ENCODE measurements at places on chromosomes 2 and 18.

- DNase-seq, result no peak
Observed at GRCh38 chr2:239068411-239068810, 220.5 kb downstream of the TWIST2 start.

GRCh38 chr18:58511897-58512581 is 116.9 kb downstream of the ALPK2 start:
- no peak for DNase-seq

- no peak for DNase-seq
Observed at GRCh38 chr2:222362336-222362735, 62.0 kb upstream of the SGPP2 start.

DNA sequence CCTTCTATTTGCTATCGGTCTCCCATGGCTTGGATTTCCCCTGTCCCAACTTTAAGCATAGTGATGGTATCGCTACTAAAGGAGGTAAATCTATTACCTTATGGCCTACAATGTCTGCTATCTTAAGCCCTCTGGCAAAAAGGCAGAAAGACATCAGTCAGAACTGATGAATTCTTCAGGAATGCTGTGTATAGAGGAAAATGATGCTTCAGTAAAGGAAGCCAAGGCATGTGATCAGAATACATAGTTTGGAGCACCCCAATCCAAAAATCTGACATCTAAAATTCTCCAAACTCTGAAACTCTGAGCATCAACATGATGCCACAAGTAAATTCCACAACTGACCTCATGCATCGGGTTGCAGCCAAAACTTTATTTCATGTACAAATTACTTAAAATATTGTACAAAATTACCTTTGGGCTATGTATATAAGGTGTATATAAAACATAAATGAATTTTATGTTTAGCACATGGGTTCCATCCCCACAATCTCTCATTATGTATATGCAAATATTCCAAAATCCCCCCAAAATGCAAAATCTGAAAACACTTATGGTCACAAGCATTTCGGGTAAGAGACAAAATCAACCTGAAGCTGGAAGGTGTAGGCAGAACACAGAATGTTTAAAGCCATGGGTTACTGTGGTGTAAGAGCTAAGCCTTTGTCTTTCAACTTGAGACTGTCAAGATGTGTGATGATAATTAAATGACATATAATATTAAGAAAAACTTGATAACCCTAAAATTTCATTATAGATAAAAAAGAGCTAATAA is 66.2 kb downstream of the CUL3 start:
- no peak for DNase-seq

- peak; percentile 65 for DNase-seq
Observed at GRCh38 chr2:43426305-43427031, 169.4 kb downstream of the THADA start.

GRCh38 chr2:191728750-191729624 is 51.1 kb downstream of the NABP1 start:
- DNase-seq, result no peak

DNA sequence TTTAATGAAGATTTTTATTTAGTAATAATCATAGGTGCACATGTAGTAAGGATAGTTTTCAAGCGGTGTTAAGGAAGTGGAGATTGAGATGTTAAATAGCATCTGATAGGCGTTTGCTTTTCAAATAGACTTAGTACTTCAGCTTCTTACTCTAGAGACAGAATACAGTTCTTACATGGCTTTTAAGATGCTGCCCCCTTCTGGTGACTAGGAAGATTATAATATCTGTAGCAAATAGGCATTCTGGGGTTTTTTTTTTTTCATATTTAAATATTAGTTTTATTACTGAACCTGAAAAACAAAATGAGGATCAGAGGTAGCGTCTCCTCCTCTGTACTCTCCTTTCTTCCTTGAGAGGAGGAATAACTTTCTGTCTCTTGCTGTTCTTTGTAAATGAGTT is 100.2 kb downstream of the AGAP1 start:
- DNase-seq, result peak; percentile 52

GRCh38 chr2:200796561-200796960 is 15.1 kb upstream of the BZW1 start:
- no peak for DNase-seq

DNA sequence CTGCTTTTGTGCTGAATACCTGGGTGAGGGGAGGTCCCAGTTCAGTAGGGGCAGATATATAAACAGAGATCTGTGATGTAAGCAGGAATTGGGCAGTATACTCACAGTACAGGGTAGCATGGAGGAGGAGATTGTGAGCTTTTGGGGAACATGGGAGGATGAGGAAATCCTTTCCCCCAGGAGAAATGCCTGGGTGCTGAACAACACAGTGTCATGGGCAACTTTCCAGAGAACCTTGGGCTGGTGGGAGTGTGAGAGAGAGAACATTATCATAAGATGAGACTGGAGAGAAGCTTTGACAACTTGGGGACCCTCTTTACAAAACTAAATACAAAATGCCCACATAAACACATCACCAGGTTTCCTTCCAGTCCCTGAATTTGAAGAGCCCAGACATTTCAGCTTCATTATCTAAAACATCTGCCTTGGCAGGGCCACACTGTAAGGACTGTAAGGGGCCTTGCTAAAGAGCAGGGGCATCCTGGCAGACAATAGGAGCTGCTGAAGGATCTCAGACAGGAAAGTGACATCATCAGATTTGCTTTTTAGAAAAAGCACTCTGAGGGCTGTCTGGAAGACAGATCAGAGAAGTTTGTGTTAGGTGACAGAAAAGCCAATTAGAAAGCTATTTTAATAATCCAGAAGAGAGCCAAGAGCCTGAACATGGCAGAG is 303.1 kb upstream of the FBXO11 start:
- no peak for DNase-seq

- DNase-seq, result no peak
Observed at GRCh38 chr2:104746299-104746698, 107.6 kb upstream of the POU3F3 start.

DNA sequence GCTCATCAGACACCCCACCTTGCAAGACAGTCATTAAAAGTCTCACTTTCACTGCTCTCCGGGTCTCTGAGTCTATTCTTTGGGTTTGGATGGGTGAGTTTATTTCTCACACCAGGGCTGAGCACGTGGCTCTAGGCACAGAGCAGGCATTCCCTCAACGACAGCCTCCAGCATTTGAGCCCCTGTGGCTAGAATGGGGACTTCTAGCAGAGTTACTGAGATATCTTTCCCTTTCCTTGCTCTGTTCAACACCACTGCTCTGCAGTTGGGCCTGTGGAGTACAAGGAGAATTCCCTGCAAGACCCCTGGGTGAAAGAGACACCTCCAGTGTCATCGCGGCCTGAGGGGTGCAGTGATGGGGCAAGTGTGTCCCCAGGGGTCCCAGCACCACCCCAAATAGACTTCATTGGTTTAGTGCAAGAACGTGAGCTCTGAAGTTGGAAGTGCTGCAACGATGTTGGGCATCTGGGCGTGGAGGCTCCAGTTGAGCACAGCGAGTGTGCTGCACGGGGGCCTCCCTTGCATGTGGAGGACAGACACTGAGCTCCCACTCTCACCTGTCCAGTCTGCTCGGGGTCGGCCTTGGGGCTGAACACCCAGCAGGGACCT is 184.1 kb upstream of the HS6ST1 start:
- DNase-seq, result no peak

DNA sequence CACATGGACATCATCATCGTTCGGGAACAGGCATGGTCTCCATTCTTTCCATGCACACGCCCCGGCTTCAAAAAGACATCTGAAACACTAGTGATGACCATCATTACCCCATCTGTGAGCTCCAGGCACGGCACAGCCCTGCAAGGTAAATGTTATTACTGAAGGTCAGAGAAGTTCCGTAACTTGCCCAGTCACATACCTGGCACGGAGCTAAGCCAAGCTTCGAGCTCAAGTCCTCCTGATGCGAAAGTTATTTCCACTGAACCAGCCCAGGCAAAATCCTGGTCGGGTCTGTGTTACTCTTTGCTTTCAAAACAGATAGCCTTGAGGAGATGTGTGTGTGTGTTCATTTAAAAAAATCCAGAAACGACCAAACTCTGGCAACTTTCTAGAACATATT is 22.8 kb downstream of the FHL2 start:
- no peak for DNase-seq

GRCh38 chr2:120869036-120869729 is 133.5 kb downstream of the GLI2 start:
- DNase-seq, result no peak

DNA sequence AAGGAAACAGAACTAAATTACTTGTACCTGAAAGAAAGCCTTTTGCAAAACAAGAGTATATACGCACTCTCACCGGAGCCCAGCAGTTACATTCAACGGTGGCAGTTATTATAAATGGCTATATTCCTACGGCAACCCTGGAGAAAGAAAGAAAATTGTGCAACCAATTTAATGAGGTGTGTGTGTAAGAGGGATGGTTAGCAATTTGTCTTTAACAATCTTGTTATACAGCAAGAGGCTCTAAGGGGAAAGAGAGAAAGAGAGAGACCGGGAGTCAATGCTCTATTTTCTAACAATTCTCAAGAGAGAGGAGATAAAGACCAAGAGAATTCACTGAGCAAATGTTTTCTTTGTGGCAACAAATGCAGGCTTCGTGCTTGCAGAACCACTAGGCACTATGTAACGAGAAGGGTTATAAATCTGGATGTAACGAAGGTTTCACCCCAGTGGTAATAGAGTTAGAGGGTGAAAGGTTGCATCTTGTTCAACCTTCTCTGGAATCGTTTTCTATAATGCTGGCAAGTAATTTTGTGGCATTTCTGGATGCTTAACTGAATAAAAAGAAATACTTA is 359.1 kb upstream of the SPRED2 start:
- DNase-seq, result no peak

DNA sequence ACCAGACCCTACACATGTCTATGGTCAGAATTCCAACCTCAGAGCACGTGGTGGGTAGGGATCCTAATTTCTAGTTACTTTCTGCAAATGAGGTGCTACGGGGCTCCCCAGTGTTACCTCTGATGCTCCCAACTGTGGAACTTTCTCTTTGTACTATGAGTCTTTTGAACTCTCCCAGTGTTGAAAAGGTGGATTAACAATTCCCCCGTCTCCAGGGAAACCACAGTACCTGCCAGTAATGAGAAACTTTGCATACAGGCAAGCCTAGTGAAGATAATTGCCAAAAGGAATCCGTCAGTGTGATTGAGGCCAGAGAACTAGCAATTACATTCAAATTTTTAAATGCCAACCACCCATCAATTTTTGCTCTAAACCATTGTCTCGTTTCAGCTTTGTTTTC is 129.0 kb upstream of the FOSL2 start:
- no peak for DNase-seq

- DNase-seq, result no peak
Observed at GRCh38 chr18:2917259-2918047, 70.6 kb downstream of the EMILIN2 start.

DNA sequence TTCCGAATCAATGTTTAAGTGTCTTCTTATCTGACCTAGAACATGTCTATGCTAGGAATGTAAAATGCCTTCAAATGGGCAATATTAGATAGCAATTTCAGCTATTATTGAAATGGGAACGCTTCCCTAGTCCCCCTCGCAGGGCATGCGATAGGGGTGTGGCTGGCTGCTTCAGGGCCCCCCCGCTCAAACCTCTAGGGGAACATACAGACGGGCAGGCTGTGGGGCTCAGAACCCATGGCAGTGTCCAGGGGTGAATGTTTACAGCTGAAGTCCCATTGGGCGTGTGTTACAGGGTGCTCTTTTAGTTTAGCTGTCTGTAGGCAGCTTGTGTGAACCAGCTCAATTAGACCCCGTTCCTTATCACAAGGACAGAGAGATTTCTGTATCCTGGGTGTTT is 315.9 kb downstream of the DSEL start:
- no peak for DNase-seq

GRCh38 chr2:219836647-219837177 is 209.3 kb downstream of the SLC4A3 start:
- no peak for DNase-seq

DNA sequence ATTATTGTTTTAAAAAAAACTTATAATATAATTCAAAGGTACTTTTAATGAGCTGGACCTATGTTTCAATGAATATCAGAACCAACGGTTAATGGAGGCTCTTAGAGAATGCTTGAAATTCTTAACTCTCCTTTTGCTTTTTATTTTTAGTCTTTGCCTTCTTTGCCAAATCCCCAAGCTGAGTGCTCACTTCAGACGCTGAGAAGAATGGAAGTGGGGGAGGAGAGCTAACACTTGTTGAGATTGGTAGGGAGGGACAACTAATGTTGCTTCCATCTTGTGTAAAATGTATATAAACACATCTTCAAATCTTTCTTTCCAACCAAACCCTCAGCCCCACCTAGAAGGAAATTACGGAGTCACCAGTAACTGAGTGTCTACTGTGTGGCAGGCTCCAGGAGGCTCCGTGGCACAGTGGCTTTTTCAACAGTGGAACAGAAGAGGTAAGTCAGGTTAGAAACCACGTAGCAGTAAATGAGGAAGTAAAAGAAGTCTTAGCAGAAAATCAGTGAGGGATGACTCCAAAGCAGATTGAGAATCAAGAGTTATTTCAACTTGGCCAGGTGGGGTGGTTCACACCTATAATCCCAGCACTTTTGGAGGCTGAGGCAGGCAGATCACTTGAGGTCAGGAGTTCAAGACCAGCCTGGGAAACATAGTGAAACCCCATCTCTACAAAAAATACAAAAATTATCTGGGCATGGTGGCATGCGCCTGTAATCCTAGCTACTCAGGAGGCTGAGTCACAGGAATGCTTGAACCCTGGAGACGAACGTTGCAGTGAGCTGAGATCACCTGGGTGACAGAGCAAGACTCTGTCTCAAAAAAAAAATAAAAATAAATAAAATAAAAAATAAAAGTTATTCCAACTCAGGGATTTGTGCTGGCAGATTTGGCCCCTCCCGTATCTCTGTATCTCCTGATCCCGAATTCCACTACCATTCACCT is 45.0 kb upstream of the CREB1 start:
- no peak for DNase-seq

DNA sequence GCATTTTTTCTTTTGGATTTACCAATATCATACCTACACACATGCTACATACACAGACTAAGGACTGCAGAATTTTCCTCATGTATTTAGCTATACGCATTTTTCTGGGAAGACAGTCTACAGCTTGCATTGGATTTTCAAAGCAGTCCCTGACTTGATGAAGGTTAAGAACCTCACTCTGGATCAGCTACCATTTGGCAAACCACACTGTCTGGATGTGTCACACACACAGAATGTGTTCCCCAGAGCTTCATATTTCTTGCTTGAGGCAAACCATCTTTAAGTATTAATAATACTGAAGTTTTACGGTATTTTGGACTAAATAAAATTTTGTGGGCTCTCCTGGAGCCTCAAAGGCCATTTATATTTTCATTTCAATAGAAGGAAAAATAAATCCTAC is 102.3 kb downstream of the TCF4 start:
- DNase-seq, result no peak

DNA sequence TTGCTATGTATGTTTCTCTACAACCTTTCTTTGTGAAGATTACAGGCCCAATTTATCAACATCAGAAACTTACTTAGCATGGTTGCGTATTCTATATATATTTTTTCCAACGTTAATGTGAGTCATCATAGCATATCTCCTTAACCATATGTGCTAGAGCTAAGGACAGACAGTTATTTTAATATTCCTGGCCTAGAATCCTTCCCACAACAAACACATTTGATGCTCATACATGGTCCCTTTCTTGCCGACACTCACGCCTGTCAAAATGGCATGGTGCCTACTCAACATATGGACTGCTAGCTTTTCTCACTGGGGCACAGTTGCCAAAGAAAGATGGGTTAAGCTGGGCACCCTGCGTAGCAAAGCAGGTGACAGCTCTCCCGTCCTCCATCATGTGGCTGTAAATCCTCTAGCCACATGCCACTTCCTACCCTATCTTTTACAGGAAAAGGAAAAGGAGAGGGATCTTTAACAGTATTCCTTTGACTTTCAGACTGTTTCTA is 75.2 kb upstream of the GALNT5 start:
- DNase-seq, result no peak

Measured in KG1 (cell line).